Naive thymus-derived CD4-positive, alpha-beta T cell (primary cell): ENCODE measurements at places on chromosomes 2 and 18. TPM values are rescaled to one million over a fixed set of nuclear protein-coding genes. Genes with fewer than 3 reads are reported as not detected.

DNA sequence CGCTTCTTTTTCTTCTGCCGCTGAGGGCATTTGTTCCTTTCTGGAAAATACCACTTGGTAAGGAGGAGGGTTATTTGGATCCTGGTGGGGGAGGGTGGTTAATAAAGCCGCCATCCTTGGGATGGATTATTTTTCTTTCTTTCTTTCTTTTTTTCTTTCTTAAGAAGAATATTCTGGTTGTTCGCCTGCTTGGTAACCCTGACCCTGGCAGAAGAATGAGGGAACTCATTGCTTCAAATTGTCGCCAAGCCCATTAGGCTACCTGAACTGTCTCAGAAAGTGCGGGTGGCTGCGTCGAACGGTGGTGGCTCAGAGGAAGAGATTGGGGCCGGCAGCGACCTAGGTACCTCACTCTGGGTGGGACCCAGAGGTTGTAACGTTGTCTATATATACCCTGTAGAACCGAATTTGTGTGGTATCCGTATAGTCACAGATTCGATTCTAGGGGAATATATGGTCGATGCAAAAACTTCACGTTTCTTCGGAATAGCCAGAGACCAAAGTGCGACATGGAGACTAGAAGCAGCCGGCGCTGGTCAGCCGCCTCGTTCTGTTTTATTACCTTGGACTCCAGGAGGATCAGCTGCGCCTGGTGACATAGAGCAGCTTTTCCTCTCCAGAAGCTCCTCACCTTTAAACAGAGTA lies 1.3 kb upstream of the HOXD4 start:
- no peak overlapping the region for H3K27ac ChIP-seq
- peaks cover 10% of the 10 kb centered on the region for H3K27me3 ChIP-seq
- no peaks in the 10 kb centered on the region for H3K36me3 ChIP-seq

GRCh38 chr18:60174832-60175231 lies 197.7 kb downstream of the MC4R start:
- no peak overlapping the region for H3K4me3 ChIP-seq
- H3K36me3 ChIP-seq = no peaks in the 10 kb centered on the region
- DNase-seq = no peak
- H3K4me1 ChIP-seq = no peaks in the 10 kb centered on the region

DNA sequence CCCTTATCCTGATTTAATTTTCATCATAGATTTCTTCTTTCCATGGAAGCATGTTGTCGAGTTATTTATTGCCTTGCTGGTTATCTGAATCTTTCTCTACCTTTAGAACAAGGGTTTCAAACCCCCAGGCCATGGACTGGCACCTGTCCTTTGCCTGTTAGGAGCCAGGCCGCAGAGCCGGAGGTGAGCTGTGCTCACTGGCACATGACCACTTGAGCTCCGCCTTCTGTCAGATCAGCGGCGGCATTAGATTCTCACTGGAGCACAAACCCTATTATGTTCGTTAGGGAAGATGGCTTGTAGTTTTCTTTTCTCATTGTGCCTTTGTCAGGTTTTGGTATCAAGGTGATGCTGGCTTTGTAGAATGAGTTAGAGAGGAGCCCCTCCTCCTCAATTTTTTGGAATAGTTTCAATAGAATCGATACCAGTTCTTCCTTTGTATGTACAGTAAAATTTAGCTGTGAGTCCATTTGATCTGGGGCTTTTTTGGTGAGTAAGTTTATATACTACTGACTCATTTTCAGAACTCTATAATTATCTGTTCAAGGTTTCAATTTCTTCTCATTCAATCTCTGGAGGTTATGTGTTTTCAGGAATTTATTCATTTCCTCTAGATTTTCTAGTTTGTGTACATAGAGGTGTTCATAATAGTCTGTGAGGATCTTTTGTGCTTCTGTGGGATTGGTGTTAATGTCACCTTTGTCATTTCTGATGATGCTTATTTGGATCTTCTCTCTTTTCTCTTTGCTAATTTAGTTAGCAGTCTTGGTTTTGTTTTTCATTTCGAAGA lies 668.0 kb upstream of the FAM98A start:
- no peaks in the 10 kb centered on the region for H3K36me3 ChIP-seq
- H3K4me1 ChIP-seq = no peaks in the 10 kb centered on the region
- H3K27ac ChIP-seq = no peak overlapping the region
- no peak for DNase-seq

GRCh38 chr2:25490217-25490616 lies 148.5 kb upstream of the DNMT3A start:
- H3K27me3 ChIP-seq = no peaks in the 10 kb centered on the region
- no peaks in the 10 kb centered on the region for H3K36me3 ChIP-seq
- no peak overlapping the region for H3K4me3 ChIP-seq
- no peak overlapping the region for H3K27ac ChIP-seq
- no peak for DNase-seq

- H3K36me3 ChIP-seq = no peaks in the 10 kb centered on the region
- H3K4me3 ChIP-seq = no peak within 1 kb of the TSS
- no peak within 1 kb of the TSS for H3K27ac ChIP-seq
- DNase-seq = no peak
- H3K4me1 ChIP-seq = no peaks in the 10 kb centered on the region
Observed at GRCh38 chr18:64148988-64149387, at the start of gene LINC00305. LINC00305 (minus strand) TSS chr18:64149088.

- no peak overlapping the region for H3K27ac ChIP-seq
- DNase-seq = no peak
- no peak overlapping the region for H3K4me3 ChIP-seq
- no peaks in the 10 kb centered on the region for H3K27me3 ChIP-seq
Observed at GRCh38 chr2:85468704-85469349, 50.3 kb downstream of the SH2D6 start.

GRCh38 chr2:68256093-68256450 lies 3.7 kb upstream of the PPP3R1 start:
- no peak for DNase-seq
- no peak overlapping the region for H3K27ac ChIP-seq
- no peaks in the 10 kb centered on the region for H3K4me1 ChIP-seq
- no peak overlapping the region for H3K4me3 ChIP-seq

DNA sequence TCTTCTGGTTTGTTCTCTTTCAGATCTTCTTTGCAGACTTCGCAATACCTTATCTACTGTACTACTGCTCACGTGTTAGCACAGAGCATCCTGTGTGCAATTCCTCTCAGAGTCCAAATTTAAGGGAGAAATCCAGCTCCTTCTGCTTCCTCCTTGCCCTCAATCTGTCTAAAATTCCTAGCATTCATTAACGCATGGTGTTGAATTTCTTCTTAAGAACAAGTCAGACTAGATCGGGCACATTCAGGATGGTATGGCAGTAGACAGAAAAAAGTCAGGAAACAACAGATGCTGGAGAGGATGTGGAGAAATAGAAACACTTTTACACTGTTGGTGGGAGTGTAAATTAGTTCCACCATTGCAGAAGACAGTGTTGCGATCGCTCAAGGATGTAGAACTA lies 206.1 kb upstream of the CDH7 start:
- H3K36me3 ChIP-seq = no peaks in the 10 kb centered on the region
- H3K4me1 ChIP-seq = no peaks in the 10 kb centered on the region
- H3K27ac ChIP-seq = no peak overlapping the region
- no peak overlapping the region for H3K4me3 ChIP-seq

- H3K4me1 ChIP-seq = no peaks in the 10 kb centered on the region
- no peak for DNase-seq
- no peak overlapping the region for H3K27ac ChIP-seq
- H3K27me3 ChIP-seq = no peaks in the 10 kb centered on the region
- no peak overlapping the region for H3K4me3 ChIP-seq
Observed at GRCh38 chr18:70068981-70069380, 121.3 kb upstream of the CD226 start.

DNA sequence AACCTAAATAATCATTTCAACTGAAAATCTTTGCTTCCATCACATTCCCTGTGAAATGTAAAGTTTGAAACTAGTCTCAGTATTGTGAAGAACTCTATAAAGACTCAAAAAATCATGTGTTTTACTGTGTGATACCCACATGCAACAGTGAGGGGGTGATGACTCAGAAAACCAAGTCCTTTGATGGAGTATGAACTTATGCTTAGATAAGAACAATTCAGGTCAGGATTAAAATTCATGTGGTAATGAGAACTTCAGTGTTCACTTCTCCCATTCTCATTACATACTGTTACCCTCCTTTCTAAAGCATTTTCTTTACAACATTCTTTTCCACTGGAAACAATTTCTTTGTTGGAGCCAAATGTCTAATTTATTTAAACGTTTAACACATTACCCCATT lies 360.2 kb downstream of the FSIP2 start:
- H3K4me3 ChIP-seq = no peak overlapping the region
- H3K27me3 ChIP-seq = no peaks in the 10 kb centered on the region
- H3K27ac ChIP-seq = no peak overlapping the region
- H3K36me3 ChIP-seq = no peaks in the 10 kb centered on the region
- H3K4me1 ChIP-seq = no peaks in the 10 kb centered on the region

GRCh38 chr2:19545507-19545906 lies 187.1 kb upstream of the OSR1 start:
- no peaks in the 10 kb centered on the region for H3K27me3 ChIP-seq
- H3K4me1 ChIP-seq = no peaks in the 10 kb centered on the region
- no peaks in the 10 kb centered on the region for H3K36me3 ChIP-seq
- DNase-seq = no peak

DNA sequence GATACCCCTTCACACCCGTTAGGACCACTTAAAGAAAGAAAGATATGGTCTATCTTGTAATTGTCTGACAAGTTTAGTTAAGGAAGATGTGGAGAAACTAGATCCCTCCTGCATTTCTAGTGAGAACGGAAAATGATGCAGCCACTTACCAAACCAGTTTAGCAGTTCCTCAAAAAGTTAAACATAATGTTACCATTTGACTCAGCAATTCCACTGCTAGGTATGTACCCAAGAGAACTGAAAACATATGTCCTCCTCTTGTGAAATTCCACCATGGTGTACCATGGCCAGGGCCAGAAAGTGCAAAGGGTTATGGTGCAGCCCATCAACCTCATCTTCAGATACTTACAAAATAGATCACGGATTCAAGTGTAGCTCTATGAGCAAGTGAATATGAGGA lies 79.0 kb upstream of the ID2 start:
- no peaks in the 10 kb centered on the region for H3K27me3 ChIP-seq
- no peaks in the 10 kb centered on the region for H3K36me3 ChIP-seq

Gene SNRPD1
- 96.7 TPM for polyA plus RNA-seq

Gene NT5C1B
- polyA plus RNA-seq = 0.50 TPM

Gene UGT1A4
- polyA plus RNA-seq = not detected

Gene CYTIP
- 170 TPM for polyA plus RNA-seq

Gene FAM237A
- not detected for polyA plus RNA-seq

Gene GKN2
- polyA plus RNA-seq = not detected

Gene ALLC
- polyA plus RNA-seq = not detected

Gene IL37
- polyA plus RNA-seq = not detected

Gene MATN3
- polyA plus RNA-seq = not detected
